ENCODE measurements at places on chromosomes 4 and X.

- no peak for DNase-seq
These were observed 82.2 kb downstream of the DCLK2 start for GRCh38 chr4:150160473-150160872.

GRCh38 chr4:152605031-152605430 lies 69.1 kb upstream of the FBXW7 start:
- no peak for DNase-seq

DNA sequence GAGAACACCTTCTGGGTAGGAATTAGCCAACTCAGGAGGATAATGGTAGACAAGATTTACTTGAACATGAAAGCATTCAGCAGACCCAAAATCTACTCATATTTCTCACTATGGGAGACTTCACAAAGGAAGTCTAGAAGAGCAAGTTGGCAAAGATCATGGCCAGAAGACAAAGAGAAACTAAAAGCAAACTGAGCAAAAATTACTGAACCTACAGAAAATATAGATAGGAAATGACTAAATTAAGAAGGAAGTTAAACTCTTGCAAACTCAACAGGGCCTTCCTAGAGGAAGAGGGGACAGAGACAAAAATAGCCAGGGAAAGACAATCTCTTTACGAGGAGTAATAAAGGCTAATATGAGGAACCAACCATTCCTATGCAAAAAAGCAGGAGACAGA lies 18.7 kb downstream of the CORIN start:
- no peak for DNase-seq

- DNase-seq: peak; percentile 8
These were observed 67.4 kb downstream of the EMCN start for GRCh38 chr4:100450449-100450848.

- DNase-seq: no peak
These were observed 289.8 kb upstream of the STS start for GRCh38 chrX:6857749-6858148.

- DNase-seq: no peak
These were observed 1293.4 kb downstream of the ARAP2 start for GRCh38 chr4:34950926-34951325.

- no peak for DNase-seq
These were observed 75.7 kb upstream of the GUCY1A1 start for GRCh38 chr4:155590796-155591585.

DNA sequence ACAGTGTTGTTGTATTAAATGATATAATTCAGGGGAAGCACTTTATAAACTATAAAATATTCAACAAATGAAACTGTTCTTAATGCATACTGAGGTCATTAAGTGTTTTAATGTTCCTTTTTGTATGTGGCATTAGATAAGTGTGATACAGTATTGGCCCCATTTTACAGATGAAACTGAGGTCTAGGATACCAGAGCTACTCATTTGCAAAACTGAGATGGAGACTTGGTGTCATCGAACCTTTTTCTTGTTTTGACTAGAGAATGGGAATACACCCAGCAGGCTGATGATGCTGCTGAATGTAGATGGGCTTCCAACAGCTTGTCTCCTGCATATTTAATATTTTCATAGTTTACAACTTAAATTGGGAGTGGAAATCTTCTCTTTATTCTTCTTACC lies 34.6 kb downstream of the TAF1 start:
- DNase-seq: no peak

DNA sequence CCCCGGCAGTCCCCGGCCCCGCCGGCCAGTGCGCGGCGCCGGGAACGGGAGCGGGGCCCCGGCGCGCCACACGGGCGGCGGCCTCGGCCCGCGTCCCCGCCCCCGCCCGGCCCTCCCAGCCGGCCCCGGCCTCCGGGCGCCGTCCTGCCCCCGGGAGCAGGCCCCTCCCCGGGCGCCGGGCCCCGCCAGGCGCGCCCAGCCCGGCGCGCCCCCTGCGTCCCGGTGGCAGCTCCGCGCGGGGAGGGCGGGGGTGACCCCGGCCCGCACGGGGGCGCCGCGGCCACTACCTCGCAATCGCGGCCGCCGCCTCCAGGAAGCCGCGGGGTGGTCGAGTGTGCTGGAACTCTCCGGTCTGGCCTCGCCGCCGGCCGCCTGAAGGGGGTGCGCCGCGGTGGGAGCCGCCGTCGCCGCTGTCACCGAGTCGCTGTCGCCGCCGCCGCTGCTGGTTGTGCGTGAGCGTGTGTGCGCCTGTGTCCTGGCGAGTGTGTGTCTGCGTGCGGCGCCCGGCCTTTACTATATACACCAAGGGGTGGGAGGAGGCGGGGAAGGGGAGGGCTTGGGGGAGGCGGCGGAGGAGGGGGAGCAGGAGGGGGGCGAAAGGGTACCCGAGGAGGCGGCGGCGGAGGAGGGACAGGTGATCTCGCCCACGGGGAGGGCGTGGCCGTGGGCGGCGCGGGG lies at the start of gene RAI2:
Gene RAI2 (minus strand): TSS at position 488 of the 678 bp plus-strand sequence. CDS start 59,288 bp downstream, outside the sequence.
- DNase-seq: no peak

- DNase-seq: peak; percentile 39
These were observed 11.7 kb upstream of the GNRHR start for GRCh38 chr4:67765928-67766327.

- DNase-seq: peak; percentile 42
These were observed 586 bp downstream of the BCAP31 start for GRCh38 chrX:153723351-153724251.

DNA sequence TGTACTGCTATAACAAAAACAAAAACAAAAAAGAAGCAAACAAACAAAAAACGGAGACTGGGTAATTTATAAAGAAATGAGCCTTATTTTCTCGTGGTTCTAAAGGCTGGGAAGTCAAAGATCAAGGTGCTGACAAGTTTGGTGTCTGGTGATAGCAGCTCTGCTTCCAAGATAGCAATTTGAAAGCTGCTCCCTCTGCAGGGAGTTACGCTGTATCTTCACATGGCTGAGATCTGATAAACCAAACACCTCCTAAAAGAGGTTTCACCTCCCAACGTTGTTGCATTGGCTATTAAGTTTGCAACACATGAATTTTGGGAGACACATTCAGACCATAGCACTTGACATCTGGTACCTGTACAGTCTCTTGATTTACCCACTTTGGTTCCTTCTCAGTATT lies 854.2 kb downstream of the CENPC start:
- DNase-seq: no peak

- no peak for DNase-seq
These were observed 116.1 kb downstream of the SHROOM3 start for GRCh38 chr4:76550966-76551780.

DNA sequence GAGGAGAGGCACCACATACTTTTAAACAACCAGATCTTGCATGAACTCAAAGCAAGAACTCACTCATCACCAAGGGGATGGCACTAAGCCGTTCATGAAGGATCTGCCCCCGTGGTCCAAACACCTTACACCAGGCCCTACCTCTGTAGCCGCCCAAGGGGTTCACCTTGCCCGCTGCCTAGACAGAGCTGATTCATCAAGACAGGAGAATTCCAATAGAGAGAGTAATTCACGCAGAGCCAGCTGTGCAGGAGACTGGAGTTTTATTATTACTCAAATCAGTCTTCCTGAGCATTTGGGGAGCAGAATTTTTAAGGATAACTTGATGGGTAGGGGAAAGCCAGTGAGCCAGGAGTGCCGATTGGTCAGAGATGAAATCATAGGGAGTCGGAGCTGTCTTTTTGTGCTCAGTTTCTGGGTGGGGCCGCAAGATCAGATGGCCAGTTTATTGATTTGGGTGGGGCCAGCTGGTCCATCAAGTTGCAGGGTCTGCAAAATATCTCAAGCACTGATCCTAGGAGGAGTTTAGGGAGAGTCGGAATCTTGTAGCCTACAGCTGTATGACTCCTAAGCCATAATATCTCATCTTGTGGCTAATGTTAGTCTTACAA lies 364.7 kb downstream of the PCDH7 start:
- no peak for DNase-seq

Measured in fibroblast of skin of back (primary cell).